ENCODE measurements at places on chromosomes 1 and 21. TPM values are rescaled to one million over a fixed set of nuclear protein-coding genes. Genes with fewer than 3 reads are reported as not detected.

Gene VSIG8
- not detected for total RNA-seq

Gene CHD5
- total RNA-seq: 0.04 TPM

Gene GSTM1
- not detected for total RNA-seq

Gene CCDC30
- total RNA-seq: 0.60 TPM

Gene SEC16B
- 0.53 TPM for total RNA-seq

Gene UCK2
- 138 TPM for total RNA-seq

DNA sequence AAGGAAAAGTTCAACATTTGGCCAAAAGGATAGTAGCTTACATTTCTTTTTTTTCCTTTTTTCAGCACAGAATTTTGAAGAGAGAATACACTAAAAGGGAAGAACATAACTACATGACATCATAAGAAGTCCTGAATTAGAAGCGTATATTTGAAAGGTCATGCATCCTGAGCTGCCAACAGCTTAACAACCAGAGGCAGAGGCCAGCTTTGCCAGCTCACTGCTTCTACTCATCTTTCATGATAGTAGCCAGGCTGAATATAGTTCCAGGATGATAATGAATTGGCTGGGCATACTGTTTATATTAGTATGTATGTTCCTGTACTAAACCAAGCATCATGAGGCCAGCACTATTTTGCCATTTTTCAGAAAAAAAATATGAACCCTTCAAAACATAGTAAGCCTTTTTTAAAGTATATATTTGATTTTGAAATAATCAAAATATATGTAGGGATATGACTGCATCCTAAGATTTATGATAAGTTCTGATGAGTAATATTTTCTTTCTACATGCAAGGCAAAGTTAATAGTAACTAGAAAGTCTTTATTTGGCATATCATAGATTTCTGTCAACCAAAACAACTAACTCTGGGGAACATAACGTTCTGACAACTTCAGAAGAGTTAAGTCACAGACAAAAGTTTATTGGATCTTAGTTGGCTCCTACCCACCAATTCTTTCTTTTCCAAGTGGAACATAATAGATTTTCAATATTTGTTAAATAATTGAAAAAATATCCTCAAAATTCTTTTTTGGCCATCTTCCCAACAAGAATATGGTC lies 123.2 kb downstream of the DPYD start:
- DNase-seq: peak; percentile 22

DNA sequence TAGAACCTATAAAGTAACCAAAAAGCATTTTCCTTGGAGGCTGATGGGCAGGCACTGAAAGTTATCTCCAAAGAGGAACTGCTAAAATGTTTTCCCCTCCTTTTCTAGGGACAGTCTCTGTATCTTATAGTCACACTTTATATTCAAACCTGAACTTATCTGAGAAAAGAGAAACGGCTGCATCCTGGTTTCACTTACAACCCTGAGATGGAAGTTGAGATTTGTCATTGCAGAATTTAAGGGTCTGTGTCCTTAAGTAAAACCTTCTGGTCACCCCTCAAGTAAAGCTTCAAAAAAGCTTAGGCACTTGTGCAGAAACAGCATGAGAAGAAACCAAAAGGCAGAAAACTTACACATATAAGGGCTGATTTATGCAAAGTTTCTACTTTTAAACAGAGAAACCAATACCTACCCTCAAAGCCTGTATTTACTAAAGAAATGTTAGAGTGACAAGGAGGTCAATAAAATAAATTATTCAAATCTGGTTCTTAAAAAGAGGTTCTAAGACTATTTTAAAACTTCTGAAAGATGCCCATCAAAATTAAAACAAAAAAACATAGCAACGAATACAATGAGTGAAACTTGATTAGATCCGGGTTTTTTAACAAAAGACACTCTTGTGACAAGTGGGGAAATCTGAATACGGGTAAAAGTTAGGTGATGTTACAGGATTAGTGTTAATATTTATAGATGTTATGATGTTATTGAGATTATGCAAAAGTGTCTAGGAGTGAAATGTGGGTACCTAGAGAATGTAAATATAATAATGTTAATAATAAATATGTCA lies 9.9 kb downstream of the CD58 start:
- DNase-seq: no peak

GRCh38 chr1:202590975-202591411 lies 119.3 kb downstream of the SYT2 start:
- DNase-seq: no peak

DNA sequence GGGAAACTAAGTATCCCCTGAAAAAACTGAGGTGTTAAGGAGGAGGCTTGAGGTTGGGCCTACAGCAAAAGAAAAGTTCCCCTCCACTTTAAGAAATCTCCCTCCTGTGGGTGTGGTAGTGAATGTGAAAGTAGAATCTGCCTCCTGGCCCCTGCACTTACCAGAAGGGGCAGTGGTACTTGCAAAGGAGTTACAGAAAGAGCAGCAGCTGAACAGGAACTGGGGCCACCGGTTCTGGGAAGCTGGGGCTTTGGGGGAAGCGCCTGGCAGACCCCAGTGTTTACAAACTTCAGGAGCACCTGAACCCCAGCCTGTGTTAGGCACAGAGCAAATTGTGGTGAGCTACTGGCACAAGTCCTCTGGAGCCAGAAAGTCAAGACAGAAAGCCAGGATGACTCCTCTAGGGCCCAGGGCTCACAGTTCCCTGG lies 250.2 kb upstream of the FGGY start:
- no peak for DNase-seq

DNA sequence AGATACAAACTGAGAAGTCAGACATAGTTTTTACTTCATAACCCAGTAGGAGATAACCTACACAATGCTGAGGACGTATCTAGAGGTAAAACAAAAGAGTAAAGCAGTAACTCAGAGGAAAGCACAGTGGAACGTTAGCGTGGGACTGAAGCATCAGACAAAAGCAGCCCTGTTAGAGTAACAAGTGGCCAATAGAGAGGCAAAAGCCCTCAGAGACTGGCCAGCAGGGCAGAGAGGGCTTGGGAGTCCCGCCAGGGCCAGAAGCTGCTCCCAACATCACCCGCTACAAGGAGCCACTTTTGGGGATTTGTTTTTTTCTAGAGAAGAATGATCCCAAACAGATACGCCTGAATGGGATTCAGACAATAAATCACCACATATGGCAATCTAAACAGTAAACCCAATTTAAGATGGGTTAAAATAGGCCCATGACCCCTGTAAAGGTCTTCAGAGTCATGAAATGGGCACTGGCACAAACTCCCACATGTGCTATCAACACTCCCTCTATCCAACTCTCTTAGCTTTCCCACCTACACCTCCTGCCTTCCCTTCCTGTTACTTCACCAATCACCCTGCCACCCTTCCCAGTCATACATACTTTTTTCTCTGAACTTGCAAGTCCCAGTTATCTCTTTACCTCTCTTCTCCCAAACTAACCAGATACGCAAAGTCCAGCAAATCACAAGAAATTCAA lies 17.2 kb downstream of the TADA1 start:
- no peak for DNase-seq

DNA sequence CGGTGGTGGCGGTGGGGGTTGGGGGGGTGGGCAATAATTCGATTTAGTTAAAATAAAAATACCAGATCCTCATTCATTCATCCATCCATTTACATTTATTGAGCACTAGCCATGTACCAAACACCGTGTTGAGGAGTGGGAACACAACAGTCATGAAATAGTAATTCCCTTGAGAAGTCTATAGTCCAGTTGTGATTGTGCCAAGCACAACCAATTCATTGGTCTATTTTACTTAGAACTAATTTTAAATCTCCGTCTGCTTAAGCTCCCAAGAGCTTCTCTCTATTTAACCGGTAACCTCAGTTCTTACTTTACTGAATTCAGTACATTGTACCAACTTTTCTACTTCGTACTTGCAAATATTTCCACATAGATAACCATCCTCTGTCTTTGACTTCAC lies 38.4 kb downstream of the WARS2 start:
- DNase-seq: no peak

DNA sequence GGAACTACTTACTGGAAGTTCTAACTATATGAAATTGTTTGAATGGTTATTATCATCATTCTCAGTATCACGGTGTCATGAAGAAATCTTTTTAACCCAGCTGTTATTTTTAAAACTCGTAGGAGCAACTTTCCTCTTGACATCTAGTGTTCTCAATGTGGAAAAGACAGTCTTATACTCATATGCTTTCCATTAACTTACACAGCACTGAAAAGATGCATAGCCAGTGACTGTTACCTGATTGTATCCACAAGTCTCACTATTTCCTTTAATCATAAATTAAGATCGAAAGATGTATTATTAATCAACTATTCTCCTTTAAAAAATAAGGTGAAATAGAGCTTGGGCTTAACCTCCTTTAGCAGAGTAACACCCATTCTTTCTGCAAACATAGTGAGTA lies 59.7 kb upstream of the TNFSF4 start:
- DNase-seq: no peak

DNA sequence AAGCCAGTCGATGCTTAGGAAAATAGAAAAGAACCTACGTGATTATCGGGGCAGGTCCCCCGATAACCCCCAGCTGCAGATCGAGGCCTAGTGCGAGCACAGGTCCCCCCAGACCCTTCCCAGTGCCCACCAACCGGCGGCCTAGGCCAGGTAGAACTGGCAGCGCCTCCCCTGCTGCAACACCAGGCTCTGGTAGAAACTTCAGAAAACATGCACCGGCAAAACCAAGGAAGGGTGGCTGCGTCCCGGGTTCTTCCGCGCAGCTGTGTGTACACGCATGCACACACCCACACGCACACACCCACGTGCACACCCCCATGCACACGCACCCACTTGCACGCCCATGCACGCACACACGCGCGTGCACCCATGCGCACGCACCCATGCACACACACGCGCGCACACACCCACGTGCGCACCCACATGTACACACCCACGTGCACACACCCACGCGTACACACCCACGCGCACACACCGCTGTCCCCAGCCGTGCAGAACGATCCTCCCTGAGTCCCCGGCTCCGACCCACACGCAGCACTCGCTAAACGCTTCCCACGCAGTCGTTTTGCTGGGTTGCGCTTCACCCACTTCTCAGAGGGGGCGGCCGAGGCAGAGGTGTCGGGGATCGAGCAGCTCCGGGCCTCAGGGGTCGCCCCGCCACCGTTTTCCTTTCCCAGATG lies 5.2 kb downstream of the TSPEAR start:
- DNase-seq: no peak

DNA sequence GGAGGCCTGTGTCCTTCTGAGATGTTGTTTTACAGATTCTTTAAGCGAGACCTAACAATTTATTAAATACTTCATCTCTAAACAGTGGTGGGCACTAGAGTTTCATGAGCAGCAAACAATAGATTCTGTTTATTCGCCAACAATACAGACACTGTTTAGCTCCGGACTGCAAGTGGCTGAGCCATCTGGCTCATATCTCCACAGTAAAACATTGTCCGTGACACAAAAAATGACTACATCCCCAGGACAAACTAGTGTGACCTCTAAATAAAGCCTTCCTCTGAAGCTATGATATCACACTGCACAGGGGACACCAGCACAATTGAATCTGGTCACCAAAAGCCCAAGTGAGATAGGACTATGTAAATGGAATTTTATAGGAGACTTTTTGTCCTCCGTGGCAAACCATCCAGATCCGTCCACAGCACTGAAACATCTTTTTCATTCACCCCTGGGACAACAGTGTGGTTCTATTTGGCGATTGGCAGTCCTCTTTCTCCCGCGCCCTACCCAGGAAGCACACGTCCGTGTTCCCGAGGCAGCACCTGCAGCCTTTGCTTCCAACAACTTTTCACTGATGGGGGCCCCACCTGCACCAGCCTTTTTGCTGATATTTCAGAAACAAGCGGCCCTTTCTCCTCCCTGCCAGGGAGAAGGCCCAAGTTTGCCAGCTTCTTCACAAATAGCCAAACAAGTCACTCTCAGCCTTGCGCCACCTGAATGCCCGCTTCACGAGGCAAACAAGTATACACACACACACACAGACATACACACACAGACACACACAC lies 47.4 kb downstream of the OLIG1 start:
- no peak for DNase-seq

GRCh38 chr1:165897326-165898303 lies 70.2 kb downstream of the UCK2 start:
- DNase-seq: no peak

DNA sequence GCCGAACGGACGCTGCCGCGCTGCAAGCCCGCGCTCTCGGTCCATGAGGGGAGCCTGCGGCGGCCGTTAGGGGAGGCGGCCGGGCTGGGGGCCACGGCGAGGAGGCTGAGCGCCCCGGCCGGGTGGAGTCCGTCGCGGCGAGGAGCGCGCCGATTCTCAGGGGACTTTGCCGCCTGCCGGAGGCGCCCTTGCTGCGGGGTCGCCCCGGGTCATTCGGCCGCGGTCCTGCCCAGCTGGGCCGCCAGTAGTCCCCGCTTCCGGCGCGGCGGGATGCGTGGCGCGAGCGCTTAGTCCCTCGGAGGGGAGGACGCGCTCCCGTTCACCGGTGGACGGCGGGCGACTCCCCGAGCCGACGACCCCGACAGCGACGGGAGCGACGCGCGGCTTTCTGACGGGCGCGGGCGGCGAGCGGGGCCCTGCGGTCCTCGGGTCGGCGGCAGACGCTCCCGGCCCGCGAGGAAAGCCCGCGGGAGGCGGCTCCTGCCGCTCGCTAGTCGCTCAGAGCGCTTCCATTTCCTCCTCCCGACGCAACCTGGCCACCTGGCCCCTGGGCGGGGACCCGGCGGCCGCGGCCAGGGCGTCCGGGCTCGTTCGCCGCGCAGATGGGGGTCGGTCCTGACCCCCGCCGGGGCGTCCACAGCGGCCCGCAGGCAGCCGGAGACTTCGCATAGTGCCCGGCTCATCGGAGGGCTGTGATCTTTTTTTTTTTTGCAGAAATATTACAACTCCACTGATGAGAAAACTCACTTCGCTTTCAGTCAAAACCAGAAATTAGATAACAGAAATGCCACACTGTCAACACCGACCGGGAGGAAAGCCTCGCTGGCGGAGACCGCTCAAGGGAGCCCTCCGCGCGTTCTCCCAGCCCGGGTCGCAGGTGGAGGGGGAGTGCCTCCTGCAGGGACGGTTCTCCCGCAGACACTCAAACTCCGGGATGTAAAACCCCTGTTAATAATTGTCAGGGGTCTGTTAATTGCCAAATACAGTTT lies 641 bp upstream of the ZBTB21 start:
- no peak for DNase-seq

DNA sequence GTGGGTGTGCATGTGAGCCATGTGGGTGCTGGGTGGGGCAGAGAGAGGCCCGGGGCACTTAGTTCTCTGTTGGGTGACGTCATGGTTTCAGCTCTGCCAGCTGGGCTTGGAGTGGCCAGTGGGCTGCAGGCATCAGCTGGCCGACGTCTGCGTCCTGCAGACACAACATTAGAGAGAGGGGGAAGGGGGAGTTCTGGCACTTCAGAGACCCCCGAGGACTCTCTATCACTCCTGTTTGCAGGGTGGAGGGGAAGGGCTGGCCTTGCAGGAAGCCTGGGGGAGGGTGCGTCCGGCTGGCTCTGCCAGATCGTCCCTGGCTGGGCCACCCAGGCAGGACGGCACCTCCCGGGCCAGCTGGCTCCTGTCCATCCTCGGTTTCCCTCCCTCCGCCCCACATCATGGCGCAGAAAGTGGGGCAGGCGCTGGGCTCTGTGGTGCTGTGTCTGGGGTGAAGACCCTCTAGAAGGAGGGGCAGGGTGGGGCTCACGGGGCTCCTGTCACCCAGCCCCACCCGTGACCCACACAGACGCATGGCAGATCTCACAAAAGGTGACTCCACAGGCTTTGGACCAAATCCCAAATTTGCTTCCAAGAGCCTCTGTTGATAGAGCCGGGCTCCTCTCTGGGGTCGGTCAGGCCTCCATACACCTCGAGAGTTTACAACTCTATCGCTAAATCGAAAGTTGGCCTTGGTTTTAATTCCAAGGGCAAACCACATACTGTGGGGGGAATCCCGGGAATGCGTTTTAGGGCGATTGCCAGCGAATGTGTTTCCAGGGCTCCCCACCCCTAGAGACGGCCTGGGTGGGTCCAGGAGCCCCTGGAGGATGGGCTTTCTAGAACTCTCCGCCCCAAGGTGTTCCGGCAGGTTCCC lies 73.4 kb upstream of the TTC34 start:
- DNase-seq: no peak
